ENCODE measurements at places on chromosomes 5 and 9.
A peak's percentile ranks its signal among the peaks of the same experiment; 100 is the strongest.

GRCh38 chr9:128203024-128203706 is at the start of gene DNM1:
Gene DNM1 (plus strand): TSS chr9:128203379. CDS start chr9:128203471, 92 bp downstream.
- DNase-seq = peak; percentile 80

DNA sequence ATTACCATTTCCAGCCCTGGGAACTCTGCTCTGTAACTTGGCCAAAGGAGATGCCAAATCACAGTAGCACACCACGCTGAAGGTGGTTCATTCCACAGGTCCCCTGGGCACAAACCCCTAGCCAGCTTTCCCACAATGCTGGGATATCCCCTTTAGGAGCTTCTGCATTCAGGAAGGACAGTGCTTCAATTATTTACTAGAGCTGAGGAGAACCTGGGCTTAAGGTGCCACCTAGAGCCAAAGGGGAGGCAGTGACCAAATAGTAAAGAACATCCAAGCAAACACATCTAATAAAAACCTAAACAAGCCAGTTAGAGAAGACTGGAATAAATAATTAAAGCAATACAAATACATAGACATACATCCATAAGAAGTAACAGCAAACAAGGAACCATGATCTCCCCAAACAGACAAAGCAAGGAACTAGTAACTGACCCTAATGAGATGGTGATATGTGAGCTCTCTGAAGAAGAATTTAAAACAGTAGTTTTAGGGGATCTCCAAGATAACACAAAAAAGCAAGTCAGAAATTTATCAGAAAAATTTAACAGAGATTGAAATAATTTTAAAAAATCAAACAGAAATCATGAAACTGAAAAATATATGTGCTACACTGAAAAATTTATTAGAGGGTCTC is 14.6 kb downstream of the KIF4B start:
- DNase-seq = no peak

DNA sequence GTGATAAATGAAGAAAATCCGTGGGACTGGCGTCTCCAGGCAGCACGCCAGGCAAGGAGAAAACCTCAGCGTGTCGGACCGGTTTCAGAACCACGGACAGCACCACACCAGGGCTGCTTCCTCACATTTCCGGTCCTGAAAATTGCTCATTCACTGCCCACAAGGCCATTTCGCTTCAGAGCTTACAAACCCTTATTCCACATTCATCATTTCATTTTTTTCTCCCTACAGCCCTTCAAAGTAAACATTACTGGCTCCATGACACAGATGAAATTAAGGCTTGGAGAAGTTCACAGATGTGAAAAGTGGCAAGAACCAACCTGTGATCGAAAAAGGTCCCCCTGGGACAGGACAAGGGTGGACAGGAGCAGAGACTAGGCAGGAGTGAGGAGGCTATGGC is 1.5 kb upstream of the GPRIN1 start:
- DNase-seq = peak; percentile 57

- DNase-seq = no peak
Measured at GRCh38 chr9:35487081-35487480, 2.8 kb upstream of the RUSC2 start.

- no peak for DNase-seq
Measured at GRCh38 chr9:92525306-92525705, 10.5 kb downstream of the ECM2 start.

- no peak for DNase-seq
Measured at GRCh38 chr9:90946982-90947381, 145.4 kb downstream of the SYK start.

- peak; percentile 39 for DNase-seq
Measured at GRCh38 chr9:73167614-73168013, 15.9 kb downstream of the ANXA1 start.

- DNase-seq = no peak
Measured at GRCh38 chr5:92421942-92422341, 1038.8 kb upstream of the ARRDC3 start.

GRCh38 chr5:170293273-170293672 is 4.3 kb downstream of the LCP2 start:
- DNase-seq = peak; percentile 78

- DNase-seq = no peak
Measured at GRCh38 chr9:30519166-30519565, 1865.3 kb upstream of the ACO1 start.

DNA sequence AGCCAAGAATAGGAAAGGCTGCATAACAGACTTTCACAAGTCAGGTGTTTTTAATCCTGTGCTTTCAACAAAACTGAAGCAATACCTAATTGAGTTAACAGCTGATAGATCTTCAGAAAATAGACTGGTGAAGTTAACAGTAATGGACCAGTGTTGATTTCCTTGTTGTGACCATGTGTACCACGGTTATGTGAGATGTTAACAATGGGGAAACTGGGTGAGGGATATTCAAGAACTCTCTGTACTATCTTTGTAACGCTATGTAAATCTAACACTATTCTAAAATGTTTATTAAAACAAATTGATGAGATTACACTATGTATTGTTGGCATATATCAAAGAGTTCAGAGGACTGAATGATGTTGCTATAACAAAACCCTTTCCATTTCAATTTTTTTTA is 36.9 kb downstream of the MACROH2A1 start:
- no peak for DNase-seq

- DNase-seq = peak; percentile 47
Measured at GRCh38 chr5:757931-758697, 26.4 kb downstream of the ZDHHC11B start.

- DNase-seq = no peak
Measured at GRCh38 chr9:110918316-110919049, 119.8 kb downstream of the LPAR1 start.

DNA sequence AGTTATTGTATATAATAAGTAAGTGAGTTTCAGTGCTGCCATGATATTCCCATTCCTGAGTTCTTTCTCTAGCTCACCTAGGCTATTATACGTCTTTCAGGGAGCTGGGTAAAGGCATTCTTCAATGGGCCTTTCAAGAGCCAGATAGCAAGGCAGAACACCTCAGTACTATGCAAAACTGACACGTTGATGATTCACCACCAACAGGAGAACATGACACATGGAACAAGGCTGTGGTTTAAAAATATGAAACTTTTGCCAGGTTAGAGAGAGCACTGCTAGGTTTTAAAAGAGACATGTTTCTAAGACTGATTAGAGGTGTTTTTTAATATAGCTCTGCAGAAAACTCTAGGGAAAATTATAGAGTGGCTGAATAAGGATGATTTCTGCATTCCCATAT is 95.9 kb downstream of the UGCG start:
- DNase-seq = no peak

DNA sequence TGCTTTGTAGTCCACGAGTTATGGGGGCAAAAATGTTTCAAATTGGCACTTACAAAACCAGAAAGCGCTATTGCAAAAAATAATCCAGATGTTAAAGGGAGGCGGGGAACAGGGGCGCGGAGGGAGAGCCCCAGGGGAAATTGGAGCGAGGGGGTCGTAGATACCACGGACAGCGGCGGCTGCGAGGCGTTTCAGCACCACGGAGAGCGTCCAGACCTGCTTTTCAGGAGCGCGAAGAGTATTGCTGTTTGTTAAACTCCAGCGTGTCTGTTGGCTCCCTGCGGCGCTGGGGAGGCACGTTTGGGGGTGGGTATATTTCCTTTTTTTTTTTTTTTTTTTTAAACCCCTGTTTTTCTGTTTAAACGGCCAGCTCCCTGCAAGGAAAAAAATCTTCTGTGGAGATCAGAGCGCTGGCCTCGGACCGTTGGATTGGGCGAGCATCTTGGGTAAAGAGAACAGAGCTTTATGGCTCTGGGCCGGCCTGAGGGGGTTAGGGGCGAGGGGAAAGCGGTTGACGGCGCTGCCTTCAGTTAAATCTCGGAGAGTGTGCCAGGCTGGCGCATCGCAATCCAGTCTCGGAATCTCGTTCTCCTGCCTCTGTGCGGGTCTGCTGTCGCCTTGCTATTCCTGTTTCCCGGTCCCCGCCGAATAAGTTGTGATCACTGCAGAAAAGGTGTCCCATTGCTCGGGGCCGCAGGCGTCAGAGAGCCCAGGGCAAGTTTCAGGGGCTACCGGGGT is at the start of gene GLRA1:
TSS of gene GLRA1 (minus strand) at position 288 of the 738 bp plus-strand sequence. CDS start 302 bp downstream, outside the sequence.
- DNase-seq = peak; percentile 44

- no peak for DNase-seq
Measured at GRCh38 chr5:112121258-112121657, 297.8 kb downstream of the EPB41L4A start.

DNA sequence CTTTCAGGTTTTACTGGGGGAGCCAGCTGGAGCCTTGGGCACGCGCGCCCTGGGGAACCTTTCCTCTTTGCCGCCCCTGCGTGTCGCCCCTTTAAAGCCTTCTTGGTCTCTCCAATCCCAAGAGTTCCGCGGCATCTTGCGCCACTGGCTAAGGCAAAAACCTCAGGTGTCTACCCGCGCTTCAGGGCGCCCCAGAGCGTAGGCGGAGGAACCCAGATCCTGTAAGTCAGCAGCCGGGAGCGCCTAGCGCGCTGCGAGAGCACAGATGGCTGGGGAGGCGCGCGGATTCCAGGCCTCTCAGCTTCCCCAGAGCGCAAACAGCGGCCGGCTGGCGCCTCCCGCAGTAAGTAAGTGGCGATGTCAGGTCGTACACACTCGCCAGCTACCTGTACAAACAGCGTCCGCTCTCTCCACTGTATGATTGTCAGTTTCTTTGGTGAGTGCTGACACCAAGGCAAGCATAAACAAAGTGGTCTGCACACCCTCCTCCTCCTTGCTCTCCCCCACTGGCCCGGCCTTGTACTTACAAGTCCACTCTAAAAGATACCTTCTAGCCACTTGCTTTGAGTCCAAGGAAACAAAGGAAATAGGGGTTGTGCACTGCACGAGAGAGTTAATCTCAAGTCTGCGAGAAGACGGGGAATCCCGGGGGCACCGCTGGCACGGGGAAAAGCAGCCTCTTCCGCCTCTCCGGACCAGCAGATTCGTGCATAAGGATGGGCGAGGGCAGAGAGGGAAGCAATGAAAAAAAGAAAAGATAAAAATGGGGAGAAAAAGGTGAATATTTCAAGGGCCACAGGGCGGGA is 2.9 kb downstream of the HTR1A start:
- DNase-seq = no peak

DNA sequence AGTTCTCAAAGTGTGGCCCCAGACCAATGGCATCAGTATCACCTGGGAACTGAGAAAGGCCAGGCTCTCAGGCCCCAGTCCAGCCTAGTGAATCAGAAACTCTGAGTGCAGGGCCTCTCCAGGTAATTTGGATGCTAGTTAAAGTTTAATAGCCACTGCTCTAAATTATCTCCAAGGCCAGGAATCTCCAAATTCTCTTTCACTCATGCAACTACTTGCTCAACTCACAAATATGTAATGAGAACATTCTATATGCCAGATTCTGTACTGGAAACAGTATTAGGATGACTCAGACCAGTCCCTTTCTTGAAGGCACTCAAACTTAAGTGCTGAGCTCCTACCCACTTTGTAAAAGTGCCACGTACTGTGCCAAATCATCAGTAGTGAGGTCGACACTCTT is 84.6 kb downstream of the PAPPA start:
- DNase-seq = no peak

- DNase-seq = peak; percentile 30
Measured at GRCh38 chr9:9942764-9943424, 669.9 kb downstream of the PTPRD start.

- DNase-seq = no peak
Measured at GRCh38 chr5:166349046-166349445, 1942.4 kb upstream of the WWC1 start.

- no peak for DNase-seq
Measured at GRCh38 chr5:157509587-157509986, 49.6 kb downstream of the NIPAL4 start.

DNA sequence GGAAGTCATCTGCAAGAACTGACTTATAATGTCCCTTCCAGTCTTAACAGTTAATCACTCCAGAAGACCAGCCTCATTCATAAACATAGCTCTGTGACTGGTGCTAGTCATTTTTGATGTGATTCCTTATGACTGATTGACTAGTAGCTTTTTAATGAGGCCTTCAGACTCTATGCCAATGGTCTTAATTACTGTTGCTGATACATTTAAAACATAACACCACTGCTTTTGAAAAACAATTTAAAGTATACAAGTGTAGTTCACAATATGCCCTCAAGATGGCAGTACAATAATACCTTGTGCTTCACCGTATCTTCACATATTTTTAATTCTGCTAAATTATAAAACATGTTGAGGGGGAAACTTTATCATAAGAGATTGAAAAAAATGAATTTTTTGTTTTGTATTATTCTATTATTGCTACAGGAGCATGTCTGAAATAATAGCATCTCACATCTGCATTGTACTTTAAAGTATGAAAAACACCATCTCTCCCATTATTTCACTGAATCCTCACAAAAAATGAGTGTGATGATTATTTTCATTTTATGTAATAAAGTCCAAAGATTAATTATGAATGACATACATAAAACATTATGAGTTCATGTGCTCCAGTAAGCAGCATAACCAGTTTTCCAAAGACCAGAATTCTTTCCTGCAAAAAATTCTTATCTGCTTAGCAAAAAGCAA is 55.2 kb upstream of the SHISAL2B start:
- peak; percentile 40 for DNase-seq

Measured in CD4-positive, alpha-beta T cell treated with Interleukin-21 for 1 hour (primary cell).